ENCODE measurements at places on chromosomes 2 and 18. TPM values are rescaled to one million over a fixed set of nuclear protein-coding genes. Genes with fewer than 3 reads are reported as not detected.

DNA sequence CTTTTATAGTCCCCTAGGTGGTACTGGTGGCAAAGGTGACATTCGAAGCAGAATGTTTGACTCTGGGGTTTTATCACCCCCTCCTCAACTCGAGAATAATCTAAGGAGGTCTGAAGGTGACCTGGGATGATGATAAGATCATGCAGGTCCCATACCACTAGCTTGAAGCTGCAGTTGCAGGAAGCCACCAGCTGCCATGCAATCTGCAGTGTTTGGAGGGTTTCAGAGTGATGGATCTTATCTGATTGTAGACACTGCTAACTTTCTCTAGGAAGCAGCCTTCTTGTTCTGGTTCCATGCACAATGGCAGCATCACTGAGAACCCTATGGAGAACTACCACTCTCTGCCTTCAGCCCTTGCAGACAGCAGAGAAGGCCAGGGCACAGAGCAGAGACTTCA, 59.4 kb upstream of the LRPPRC start:
- H3K27me3 ChIP-seq: no peaks in the 10 kb centered on the region
- DNase-seq: no peak
- H3K27ac ChIP-seq: no peak overlapping the region
- H3K4me3 ChIP-seq: no peak overlapping the region

DNA sequence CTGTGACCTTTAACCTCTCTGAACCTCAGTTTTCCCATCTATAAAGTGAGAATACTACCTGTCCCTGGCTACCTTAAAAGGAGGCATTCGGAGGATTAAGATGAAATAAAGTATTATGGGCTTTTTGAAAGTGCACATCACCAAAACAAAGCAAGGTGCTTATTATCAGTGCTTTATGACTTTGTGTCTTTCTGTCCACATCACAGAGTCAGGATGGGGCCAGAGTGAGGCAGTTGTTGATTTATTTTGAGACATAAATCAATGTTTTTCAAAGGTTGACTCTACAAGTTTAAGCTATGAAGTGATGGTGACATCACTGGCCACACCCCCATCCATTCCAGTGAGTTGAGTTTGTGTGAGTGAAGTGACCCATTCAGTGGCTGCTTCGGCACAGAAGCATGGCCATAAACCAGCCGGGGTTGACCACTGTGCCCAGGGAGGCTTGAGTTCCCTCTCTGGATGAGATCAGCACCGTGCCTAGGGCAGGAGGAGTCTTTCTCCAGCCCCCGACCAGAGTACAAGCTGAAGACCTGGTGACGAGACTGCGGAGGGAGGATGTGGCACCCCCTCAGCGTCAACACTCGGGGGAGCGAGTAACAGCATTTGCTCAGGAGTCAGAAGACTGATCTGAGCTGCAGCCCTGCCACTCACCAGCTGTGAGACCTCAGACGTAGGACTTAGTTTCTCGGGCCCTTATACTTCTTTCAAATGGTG, 89.0 kb upstream of the PPP1CB start:
- no peaks in the 10 kb centered on the region for H3K27me3 ChIP-seq
- peak; percentile 81 for DNase-seq
- H3K4me1 ChIP-seq: no peaks in the 10 kb centered on the region
- no peaks in the 10 kb centered on the region for H3K36me3 ChIP-seq
- no peak overlapping the region for H3K4me3 ChIP-seq

The ZNF385B gene
- total RNA-seq: 4.6 TPM

The PLCL1 gene
- 11.6 TPM for total RNA-seq
